Uterus (tissue), 4 donors: ENCODE measurements at places on chromosomes 1 and 21.
A peak's percentile ranks its signal among the peaks of the same experiment; 100 is the strongest.

DNA sequence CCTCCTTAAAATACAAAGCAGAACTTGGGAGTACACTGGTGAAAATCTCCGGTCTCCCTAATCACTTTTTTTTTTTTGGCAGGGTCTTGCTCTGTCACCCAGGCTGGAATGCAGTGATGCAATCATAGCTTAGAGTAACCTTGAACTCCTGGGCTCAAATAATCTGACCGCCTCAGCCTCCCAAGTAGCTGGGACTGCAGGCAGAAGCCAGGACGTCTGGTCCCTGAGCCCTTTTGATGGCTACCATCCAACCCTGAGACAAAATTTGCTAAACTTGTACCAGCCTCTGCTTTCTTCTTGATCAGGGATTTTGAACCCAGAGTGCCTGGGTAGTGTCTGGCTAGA is 4.1 kb downstream of the L1TD1 start:
- H3K4me1 ChIP-seq = no peaks in the 10 kb centered on the region
- H3K27ac ChIP-seq = no peak overlapping the region
- no peak overlapping the region for H3K4me3 ChIP-seq
- H3K27me3 ChIP-seq = no peaks in the 10 kb centered on the region
- no peak for DNase-seq
- no peaks in the 10 kb centered on the region for H3K36me3 ChIP-seq

GRCh38 chr1:234892642-234893041 is 236.0 kb downstream of the TOMM20 start:
- H3K27ac ChIP-seq = no peak overlapping the region
- no peaks in the 10 kb centered on the region for H3K27me3 ChIP-seq
- H3K4me3 ChIP-seq = no peak overlapping the region
- H3K4me1 ChIP-seq = no peaks in the 10 kb centered on the region

GRCh38 chr1:232952514-232953499 is 2.4 kb downstream of the NTPCR start:
- H3K4me1 ChIP-seq = no peaks in the 10 kb centered on the region
- H3K4me3 ChIP-seq = no peak overlapping the region
- DNase-seq = no peak
- H3K36me3 ChIP-seq = no peaks in the 10 kb centered on the region

GRCh38 chr1:228174482-228175315 is 9.1 kb downstream of the IBA57 start:
- H3K27ac ChIP-seq = no peak overlapping the region
- peak; percentile 19 for DNase-seq
- H3K27me3 ChIP-seq = no peaks in the 10 kb centered on the region
- no peak overlapping the region for H3K4me3 ChIP-seq
- no peaks in the 10 kb centered on the region for H3K36me3 ChIP-seq
